ENCODE measurements at places on chromosomes 5 and 9. TPM values are rescaled to one million over a fixed set of nuclear protein-coding genes. Genes with fewer than 3 reads are reported as not detected.

- DNase-seq, result no peak
These were observed 80.6 kb upstream of the MEGF10 start for GRCh38 chr5:127210042-127210441.

GRCh38 chr5:10518347-10518746, 45.5 kb upstream of the ANKRD33B start:
- no peak for DNase-seq

DNA sequence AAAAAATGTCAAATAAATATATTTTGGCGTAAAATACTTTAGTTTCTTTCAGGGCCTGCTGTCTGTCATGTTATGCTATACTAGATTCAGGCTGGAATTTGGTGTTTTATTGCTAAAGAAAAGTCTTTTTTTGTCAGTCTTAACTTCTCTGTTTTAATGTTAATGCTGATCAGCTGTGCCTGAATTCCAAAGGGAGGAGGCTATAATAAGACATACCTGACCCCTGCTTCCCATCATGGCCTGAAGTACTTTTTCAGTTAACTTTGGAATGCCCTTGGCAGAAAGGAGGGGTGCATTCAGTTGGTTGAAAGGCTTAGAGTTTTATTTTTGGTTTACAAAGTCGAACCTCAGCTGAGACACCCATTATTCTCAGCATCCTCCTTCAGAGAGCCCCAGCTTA, 58.1 kb upstream of the PANK3 start:
- no peak for DNase-seq

GRCh38 chr5:83095163-83095956, 18.0 kb downstream of the XRCC4 start:
- no peak for DNase-seq

GRCh38 chr9:6929441-6930215, 171.9 kb downstream of the KDM4C start:
- no peak for DNase-seq

DNA sequence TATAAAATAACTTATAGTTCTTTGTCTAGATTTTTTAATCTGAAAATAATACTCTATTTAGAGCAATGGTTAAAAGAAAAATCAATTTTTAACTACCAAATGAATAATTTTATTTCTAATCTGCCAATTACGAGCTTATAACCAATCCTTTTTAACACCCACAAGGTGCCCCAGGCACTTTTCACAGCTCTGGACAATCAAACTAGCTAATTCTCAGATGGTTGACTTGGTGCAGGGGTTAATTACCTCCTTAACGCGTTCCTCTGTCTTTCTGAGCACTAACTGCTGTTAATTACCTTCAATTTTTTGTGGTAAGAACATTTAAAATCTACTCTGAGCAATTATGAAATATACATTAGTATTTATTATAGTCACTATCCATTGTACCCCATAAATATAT, 109.6 kb upstream of the PJA2 start:
- no peak for DNase-seq

- peak; percentile 69 for DNase-seq
These were observed 73.4 kb upstream of the PPARGC1B start for GRCh38 chr5:149656576-149657182.

DNA sequence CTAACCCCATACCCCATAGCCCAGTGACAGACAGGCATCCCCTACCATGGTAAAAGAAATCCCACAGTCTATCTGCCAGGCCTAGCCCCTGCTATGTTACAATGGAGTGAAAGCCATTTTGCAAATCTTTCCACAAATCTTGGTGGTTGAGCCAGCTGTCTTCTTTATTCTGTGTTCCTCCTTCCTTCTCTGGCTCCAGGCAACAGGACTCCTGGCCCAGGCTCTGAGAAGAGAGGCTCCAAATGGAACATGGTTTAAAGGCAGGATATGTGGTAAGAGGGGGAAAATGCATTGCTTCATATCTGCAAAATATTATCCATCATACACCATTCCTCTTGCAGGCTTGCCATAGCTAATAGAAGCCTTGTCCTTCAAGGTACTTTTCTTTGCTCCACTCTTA, 25.2 kb downstream of the FGF1 start:
- DNase-seq, result no peak

DNA sequence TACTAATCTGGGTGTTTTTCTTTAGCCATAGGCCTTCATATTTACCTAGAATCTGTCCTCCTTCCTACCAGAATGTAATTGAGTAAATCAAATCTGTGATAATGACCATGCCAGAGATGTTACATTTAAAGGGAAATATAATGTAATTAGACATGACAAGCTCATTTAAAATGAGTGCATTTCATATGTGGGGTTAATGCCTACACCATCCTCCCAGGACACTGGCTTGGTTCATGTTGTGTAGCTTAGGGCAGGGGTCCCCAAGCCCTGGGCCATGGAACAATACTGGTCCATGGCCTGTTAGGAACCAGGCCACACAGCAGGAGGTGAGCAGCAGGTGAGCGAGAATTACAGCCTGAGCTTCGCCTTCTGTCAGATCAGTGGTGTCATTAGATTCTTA, 276.9 kb upstream of the DAP start:
- DNase-seq, result no peak

DNA sequence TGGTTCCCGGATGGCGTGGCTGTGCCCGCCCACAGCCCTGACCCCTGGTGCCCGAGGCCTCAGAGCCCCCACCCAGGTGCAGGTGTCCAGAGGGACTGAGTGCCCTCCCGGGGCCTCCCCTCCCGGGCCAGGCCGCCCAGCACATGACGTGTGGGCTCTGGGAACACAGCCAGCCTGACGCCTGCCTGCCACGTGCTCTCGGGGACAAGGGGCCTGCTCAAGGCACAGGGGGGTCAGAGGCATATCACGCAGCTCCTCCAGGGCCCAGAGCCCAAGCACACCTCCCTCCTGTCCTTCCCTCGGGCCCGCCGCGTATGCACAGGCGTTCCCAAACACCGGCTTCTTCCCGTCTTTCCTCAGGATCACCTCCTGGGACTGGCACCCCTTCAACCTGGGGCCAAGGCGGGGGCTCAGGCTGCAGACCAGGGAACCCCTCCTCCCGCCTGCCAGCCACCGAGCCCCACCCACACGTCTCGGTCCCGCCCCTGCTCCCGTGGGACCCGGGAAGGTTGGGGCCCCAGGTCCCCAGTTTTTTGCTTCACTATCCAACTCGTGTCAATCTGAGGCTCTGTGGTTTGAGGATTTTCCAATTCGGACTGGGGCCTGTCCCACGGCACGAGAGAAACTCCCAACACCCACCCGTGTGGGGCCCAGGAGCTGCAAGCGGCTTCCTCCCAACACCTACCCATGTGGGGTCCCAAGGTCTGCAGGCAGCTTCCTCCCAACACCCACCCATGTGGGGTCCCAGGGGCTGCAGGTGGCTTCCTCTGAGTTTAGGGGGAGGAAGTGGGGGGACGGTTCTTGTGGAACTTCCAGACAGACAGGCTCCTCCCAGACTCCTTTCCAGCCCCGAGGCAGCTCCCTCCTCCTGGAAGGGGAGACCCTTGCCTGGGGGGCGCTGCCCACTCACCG, 1.5 kb downstream of the LCN10 start:
- DNase-seq, result peak; percentile 64

- DNase-seq, result no peak
These were observed 897 bp downstream of the ROPN1L start for GRCh38 chr5:10442576-10442975.

GRCh38 chr5:56147659-56148230, 85.4 kb downstream of the ANKRD55 start:
- DNase-seq, result no peak

GRCh38 chr9:94108584-94108983, 24.3 kb downstream of the PTPDC1 start:
- peak; percentile 64 for DNase-seq

GRCh38 chr9:81637276-81637675, 52.1 kb downstream of the TLE1 start:
- DNase-seq, result no peak

- no peak for DNase-seq
These were observed 113.0 kb downstream of the VPS13A start for GRCh38 chr9:77290373-77290772.

GRCh38 chr9:133960568-133961129, 31.5 kb downstream of the VAV2 start:
- peak; percentile 76 for DNase-seq

The TTC23L gene
- not detected for polyA plus RNA-seq

The CATSPER3 gene
- polyA plus RNA-seq, result 0.48 TPM

The SIT1 gene
- polyA plus RNA-seq, result 0.14 TPM

The CDH9 gene
- not detected for polyA plus RNA-seq

The LRRC26 gene
- not detected for polyA plus RNA-seq

Measured in right cardiac atrium (tissue), 5 donors.